NCI-H774 (cell line): ENCODE measurements at places on chromosomes 4 and X.

DNA sequence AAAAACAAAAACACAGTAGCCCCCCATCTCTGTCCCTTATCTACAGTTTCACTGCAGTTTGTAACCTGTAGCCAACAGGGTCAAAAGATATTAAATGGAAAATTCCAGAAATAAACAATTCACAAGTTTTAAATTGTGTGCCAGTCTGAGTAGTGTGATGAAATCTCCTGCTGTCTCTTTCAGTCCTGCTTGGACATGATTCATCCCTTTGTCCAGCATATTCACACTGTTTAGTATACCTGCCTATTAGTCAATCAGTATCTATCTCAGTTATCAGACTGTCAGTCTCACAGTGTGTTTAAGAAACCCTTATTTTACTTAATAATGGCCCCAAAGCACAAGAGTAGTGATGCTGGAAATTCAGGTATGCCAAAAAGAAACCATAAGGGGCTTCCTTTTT is 21.9 kb downstream of the CNOT6L start:
- DNase-seq, result no peak

DNA sequence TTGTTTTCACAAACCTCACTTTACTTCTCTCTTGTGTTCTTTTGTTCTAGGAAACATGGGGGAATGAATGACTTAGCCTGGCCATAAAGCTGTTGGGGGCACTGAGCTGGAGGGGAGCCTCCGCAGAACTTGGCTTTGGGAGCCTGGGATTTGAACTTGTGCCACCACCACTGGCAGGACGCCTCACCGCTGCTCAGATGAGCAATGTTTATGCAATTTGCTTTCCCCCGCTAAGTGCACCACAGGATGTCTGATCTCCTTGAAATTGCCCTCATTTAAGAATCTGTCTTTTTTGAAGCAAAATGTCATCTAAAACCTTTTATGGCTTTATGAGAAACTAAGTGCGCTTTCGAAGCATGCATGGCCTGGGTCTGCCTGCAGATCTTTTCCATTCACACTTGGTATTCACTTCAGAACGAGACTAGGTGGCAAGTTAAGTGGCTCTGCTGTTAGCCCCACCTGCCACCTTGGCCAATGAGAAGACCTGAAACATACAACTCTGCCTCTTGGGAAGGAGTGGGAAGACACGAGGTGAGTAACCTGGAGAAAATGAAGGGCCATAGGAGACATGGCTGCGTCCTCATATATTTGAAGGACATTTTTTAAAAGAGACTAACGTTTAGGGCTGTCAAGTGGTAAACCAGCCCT is 119.3 kb downstream of the LDB2 start:
- DNase-seq, result no peak

GRCh38 chr4:88661739-88662138 is 35.9 kb downstream of the NAP1L5 start:
- DNase-seq, result no peak

- no peak for DNase-seq
These were observed 93.4 kb downstream of the NHSL2 start for GRCh38 chrX:72003811-72004750.

- no peak for DNase-seq
These were observed 10.7 kb upstream of the CPE start for GRCh38 chr4:165368114-165368513.

DNA sequence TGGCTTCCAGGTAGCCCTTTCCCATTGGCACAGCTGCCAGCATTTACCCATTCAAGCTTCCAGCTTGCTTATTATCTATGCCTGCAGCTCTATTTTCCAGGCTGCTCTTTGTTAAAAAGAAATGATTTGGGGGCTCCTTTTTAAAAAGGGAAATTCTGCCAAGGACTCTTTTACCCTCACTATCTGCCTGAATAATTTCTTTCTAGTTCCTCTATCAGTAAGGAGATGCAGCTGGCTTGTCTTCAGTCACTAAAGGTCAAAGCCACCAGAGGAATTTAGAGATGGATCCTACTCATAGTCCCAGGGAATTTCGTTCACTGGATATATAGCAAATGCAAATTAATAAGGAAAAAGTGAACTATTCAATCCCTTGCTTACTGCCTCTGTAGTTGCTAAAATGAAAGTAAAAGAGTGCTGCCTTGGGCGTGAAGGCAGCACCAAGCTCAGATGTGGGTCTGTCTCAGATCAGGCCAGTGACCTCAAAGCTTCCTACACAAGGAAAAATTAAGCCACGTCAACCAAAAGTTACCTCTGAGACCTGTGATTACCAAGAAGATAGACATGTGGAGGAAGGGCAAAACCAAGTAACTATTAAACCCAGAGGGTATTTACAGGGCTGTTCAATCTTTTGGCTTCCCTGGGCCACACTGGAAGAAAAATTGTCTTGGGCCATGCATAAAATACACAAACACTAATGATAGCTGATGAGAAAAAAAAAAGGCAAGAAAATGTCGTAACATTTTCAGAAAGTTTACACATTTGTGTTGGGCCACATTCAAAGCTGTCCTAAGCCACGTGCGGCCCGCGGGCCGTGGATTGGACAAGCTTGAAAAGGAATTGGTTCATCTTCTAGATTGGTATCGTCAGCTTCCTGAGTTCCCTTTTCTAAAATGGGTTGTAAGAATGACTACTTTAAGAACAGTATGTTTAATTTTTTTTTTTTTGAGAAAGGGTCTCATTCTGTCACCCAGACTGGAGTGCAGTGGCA is 5.3 kb downstream of the ARSF start:
- no peak for DNase-seq

DNA sequence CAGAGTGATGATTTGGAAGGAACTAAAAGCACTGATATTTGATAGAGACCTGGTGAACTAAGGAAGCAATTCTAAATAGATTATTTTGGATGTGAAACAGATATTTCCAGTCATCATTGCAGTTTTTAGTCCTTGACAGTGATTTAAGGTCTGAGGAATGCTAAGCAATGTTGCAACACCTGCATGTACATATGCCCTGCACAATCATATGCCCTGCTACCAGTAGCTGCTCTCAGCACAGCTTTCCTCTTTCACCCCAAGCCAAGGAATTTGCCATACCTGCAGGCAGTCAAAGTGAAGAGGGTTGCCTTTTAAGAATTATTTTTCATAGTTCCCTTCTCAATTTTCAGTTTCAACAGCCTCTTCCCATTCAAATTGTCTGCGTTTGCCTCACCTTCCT is 8.7 kb upstream of the FAM47A start:
- DNase-seq, result no peak

- DNase-seq, result no peak
These were observed 15.8 kb downstream of the SYNPO2 start for GRCh38 chr4:118904418-118904817.

DNA sequence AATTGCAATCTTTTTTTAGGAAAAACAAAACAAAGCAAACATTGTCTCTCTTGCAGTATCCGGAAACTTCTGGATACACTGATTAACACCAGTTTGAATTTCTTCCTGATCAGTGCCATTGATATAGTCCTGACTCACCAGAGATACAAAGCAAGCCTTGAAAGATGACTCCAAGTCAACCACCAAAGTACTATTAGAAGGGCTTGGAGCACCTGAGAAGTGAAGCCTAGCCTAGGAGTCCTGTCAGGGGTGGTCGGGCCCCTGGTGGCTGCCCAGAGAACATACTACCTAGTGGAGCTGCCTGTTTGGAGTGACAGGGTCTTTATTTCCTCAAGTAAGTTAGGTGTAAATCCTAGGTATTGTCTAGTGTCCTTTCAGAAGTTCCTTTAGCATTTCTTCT is 593.2 kb downstream of the ZNF674 start:
- no peak for DNase-seq
